Iris pigment epithelial cell (primary cell): ENCODE measurements at places on chromosomes 5 and 9.

DNA sequence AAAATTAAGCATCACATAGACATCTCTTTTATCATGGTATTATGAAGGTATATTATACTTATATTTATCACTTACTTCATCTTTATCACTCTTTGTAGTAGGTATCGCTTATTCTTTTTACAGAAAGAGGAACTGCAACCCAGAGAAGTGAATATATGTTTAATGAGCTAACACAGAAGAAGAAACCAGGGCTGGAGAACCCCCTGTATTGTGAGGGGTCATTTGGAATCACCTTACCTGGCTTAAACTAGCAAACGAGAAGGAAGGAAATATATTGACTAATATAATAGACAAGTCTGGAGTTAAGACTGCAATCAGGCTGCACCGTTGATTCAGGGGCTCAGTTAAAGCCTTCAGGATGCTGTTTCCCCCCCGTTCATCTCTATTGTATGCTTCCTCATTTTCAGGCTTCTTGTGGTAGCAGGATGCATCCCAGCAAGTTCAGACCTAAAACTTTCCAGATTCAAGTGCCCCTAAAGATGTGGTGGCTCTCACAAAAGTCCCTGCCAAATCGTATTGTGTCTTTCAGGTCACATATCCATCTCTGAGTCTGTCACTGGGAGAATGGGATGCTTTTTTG lies 146.4 kb downstream of the GCNT1 start:
- DNase-seq, result no peak

DNA sequence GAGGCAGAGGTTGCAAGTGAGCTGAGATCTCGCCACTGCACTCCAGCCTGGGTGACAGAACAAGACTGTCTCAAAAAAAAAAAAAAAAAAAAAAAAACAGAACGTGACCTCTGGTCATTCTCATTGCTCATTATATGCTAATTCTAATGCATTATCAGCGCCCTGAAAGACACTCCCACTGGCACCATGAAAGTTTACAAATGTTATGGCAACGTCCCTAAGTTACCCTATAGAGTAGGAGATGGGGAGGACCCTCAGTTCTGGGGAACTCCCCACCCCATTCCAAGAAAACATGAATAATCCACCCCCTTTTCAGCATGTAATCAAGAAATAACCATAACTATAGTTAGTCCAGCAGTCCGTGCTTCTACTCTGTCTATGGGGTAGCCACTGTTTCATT lies 48.9 kb upstream of the DENND4C start:
- no peak for DNase-seq

DNA sequence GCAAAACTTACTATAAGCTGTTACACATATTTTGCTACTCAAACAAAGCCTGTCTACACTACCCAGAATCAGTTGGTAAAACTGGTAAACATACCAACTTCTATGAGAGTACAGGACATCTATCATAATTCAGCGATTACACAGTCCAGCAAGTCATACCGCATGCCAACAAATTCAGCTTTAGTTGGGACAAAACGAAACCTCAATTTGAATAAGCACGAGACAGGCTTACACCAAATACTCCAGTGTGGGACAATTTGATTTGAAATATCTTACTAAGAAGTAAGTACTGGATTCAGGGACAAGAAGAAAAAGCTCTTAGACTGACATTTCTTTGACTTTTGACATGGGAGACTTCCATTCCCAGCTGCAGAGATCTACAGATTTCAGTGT lies 2.0 kb downstream of the NRG2 start:
- no peak for DNase-seq

- DNase-seq, result no peak
These were observed 14.2 kb upstream of the JAKMIP2 start for GRCh38 chr5:147796556-147797308.

DNA sequence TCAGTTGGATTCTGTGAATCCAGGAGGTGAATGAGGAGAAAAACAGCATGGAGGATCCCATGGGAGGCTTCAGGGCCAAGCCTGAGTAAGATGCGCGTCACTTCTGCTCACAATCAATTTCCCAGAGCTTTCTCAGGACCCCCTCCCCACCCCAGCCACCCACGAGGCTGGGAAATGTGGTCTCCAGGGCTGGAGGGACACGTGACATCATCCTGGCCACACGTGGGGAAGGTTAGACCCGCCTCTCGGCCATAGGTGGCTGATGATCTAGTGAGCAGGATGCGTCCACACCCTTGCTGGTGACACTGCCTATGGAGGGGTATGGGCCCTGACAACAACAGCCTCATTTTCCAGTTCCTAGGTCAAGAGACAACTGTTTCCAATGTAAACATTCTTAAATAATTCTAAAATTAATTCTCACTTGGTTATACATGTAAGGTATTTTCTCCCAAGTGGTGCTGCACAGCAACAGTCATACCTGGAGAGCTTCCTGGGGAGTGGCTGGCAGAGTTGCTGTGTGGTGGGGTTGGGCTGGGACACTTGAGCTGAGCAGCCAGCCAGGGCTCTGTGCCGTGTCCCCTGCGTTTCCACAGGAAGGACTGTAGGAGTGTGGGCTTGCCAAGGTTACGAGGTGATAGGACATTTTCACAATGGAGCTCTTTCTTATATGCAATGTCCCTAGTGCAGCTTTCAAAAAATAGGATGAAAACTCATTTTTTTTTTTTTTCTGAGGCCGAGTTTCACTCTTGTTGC lies 153.1 kb downstream of the GADD45G start:
- no peak for DNase-seq

DNA sequence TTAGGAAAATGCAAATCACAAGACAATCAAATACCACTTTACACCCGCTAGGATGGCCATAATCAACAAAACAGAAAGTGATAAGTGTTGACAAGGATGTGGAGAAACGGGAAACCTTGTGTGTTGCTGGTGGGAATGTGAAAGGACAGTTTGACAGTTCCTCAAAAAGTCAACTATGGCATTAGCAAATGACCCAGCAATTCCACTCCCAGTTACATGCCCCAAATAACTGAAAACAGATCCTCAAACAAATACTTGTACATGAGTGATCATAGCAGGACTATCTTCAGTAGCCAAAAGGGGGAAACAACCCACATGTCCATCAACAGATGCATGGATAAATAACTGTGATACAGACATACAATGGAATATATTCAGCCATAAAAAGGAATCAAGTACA lies 21.2 kb downstream of the RASGEF1C start:
- DNase-seq, result no peak

- DNase-seq, result no peak
These were observed 57.0 kb downstream of the FOCAD start for GRCh38 chr9:20740929-20741582.

DNA sequence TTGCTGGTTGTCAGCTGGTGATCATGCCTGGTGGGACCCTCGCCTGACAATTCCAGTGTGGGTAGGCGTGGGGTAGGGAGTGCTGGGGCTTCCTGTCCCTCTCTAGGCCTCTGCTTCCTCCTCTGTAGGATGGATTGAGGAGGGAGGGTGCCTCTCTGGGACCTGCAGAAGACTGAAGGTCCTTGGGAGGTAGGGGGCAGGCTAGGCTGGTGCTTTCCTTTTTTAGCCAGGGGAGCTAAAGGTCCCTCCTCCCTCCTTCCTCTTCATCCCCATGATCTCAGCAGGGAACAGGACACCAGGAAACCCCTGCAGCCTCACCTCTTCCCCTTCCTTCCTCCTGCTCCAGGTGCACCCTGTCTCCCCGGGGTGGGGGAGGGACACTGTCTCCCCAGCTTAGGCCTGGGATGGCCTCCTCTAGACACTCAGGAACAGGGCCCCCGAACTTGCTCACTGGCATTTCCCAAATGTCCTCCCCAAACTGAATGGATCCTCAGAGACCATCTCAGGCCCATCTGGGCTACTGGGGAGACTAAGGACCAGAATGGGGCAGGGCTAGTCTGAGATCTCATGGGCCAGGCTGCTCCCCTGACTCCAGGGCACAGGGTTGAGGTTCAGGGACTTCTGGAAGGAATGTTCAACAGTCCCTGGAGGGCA lies 8.4 kb downstream of the SH2D3C start:
- DNase-seq, result no peak

DNA sequence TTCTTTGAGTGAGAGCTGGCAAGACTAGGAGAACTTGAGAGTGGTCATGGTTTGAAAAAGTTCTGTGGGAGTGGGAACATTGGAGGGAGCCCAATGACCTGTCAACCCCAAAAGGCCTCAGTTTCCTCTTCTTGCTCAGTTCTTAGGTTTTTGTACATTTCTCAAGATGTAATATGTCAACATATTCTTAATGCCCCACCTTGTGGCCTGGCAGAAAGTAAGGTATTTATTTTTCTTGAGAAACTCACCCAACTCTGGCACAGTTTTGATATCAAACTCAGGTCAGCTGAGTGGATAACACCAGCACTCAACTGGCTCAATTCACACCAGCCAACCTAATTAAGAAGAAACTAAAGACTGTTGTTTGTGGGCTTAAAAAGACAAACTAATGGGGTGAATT lies 123.0 kb upstream of the SLC27A6 start:
- DNase-seq, result peak; percentile 17

DNA sequence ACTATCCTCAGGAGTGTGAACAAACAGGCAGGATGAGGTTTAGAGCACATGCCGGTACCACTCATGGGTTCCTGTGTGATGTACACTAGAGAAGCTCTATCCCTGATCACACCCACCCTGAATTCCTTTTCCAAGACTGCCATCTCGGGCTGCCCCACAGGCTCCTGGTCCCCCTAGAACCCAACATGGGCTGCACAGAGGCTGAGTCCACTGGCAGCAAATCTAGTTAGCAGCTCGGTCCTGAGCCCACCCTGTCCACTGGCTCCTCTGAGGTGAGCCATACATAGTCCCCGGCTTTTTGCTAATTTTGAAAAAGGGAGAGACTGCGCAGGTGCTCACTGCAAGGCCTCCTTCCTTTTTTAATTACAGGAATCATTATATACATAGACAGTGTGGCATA lies 227.0 kb downstream of the FSTL4 start:
- DNase-seq, result no peak

- DNase-seq, result peak; percentile 94
These were observed 168.5 kb upstream of the TARS1 start for GRCh38 chr5:33272288-33272687.

- DNase-seq, result no peak
These were observed 257.9 kb downstream of the ASTN2 start for GRCh38 chr9:117156771-117157535.

GRCh38 chr5:53167836-53168235 lies 58.3 kb upstream of the MOCS2 start:
- peak; percentile 68 for DNase-seq

GRCh38 chr9:128125580-128126354 lies 1.8 kb downstream of the PTGES2 start:
- DNase-seq, result no peak

DNA sequence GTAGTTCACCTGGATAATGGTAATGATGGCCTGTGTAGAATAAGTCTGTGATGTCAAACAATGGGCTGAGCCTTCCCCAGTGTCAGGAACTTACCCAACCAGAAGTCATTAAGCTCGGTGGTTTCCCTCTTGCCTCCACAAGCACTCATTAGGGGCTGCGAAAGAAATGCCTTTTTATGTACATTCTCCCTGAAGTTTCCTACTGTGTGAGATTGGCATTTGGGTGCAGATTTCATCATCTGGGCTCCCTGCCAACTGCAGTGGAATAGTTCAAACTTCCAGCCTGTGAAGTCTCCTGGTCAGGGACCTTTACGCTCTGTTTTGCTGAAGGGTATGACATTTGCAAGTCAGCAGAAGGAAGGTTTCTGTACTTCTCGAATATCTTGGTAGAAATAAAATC lies 41.6 kb upstream of the TMEM215 start:
- peak; percentile 8 for DNase-seq
